ENCODE measurements at places on chromosomes 4 and X.

DNA sequence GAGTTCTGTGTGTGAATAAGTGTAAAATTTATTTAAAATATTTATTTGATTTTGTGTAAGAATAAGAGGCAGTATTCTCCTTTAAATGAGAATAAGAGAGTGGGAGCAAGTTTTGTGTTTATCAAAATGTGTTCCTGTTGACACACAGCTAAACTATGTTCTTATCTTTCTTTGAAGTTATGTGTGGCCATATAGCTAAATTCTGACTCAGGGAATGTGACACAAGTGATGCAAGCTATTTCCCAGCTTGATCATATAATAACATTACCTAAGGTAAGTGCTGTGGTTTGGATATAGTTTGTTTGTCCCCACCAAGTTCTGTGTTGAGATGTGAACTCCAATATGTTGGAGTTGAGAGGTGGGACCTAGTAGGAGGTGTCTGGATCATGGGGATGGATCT lies 740.0 kb upstream of the IGFBP7 start:
- DNase-seq, result no peak

GRCh38 chr4:169268951-169269760 lies 1.6 kb downstream of the SH3RF1 start:
- DNase-seq, result no peak

DNA sequence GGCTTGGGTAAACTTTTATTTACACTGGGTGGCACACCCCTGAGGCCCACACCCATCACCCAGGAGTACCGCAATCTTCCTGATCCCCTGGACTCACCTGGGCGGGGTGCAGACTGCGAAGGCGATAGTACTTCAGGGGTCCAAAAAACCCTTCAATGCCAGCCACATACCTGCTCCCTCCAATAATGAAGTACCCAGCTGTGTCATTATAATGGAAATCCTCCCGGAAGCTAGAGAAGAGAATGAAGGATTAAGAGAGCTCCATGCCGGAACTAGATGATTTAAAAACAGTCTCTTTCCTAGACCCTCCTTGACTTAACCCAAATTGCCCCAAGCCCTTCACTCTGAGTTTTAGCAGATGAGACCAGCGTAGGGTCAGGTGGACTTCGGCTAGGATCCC lies 40.9 kb downstream of the SEL1L3 start:
- no peak for DNase-seq

GRCh38 chr4:25506032-25506571 lies 129.0 kb downstream of the ANAPC4 start:
- no peak for DNase-seq

DNA sequence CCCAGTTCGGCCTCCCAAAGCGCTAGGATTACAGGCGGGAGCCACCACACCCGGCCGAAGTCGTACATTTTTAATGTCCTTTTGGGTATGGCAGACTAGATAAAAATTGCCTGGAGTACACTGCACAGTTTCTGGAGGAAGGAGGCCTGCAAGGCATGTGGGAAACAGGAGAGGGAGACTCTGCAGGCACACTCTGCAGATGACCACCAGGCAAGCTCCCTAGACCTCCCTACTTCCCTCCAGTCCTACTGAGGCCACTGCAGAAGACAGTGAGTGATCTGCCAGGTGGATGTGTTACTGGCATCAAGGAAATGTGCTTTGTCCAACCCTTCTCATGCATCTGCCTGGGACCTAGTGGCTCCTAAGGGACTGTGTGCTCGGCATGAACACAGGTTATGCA lies 11.4 kb downstream of the PDLIM3 start:
- DNase-seq, result no peak

DNA sequence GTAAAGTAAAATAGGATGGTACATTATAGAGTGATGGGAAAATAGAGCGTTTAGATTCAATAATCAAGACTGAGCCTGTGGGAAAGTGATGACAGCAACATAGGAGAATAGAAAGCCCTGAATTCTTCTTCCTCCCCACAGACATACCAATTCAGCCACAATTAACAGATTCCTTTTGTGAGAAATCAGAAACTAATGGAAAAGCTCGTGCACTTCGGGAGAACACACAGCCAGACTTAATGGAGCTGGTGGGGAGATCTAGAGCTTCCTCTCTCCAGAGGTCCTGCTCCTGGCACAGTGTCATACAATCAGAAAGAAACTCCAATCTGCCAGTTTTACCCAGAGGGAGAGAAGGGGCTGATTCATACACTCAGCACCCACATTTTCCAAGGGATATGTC lies 676.3 kb upstream of the BOD1L1 start:
- DNase-seq, result no peak

- DNase-seq, result no peak
These were observed 4.0 kb downstream of the WFS1 start for GRCh38 chr4:6273661-6273990.

GRCh38 chr4:150367326-150367725 lies 214.6 kb upstream of the MAB21L2 start:
- no peak for DNase-seq
